ENCODE measurements at places on chromosomes 5 and 9.

- DNase-seq: no peak
Measured at GRCh38 chr9:130939405-130940026, 469 bp upstream of the FIBCD1 start.

DNA sequence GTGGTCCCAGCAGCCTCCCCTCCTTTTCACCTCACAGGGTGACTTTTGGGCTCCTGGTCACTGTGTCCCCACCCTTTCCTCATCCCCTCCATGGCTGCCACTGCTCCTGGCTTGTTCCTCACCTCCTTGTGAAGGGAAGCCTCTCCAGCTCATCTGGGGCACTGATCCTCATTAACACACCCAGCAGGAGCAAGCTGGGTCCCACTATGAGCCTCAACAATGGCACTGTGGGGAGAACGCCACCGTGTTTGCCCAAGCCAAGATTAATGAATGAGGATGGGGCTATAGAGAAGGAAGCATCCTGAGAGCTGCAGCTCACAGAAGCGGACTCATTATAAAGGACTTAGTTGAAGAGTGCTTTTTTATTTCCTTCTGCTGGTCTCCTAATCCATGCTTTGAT is 118.4 kb downstream of the MARCHF11 start:
- no peak for DNase-seq

GRCh38 chr9:36559036-36559695 is 13.5 kb upstream of the MELK start:
- DNase-seq: peak; percentile 54

GRCh38 chr5:122259995-122260394 is 52.0 kb upstream of the SNCAIP start:
- peak; percentile 82 for DNase-seq

DNA sequence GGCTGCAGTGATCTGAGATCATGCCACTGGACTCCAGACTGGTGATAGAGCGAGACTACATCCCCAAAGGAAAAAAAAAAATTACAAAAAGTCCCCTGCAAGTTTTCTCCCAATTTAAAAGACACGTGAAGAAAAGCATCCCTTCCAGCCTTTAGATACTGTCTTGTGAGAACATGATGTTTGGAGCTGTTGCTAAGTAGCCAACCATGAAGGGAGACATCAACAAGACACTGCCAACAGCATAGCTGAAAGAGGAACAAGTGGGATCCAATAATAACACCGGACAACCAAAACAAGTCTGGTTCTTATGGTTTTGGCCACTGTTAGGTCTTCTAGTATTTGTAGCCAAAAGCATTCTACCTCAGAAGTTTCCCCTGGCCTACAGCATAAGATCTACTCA is 118.9 kb upstream of the CCDC180 start:
- no peak for DNase-seq

DNA sequence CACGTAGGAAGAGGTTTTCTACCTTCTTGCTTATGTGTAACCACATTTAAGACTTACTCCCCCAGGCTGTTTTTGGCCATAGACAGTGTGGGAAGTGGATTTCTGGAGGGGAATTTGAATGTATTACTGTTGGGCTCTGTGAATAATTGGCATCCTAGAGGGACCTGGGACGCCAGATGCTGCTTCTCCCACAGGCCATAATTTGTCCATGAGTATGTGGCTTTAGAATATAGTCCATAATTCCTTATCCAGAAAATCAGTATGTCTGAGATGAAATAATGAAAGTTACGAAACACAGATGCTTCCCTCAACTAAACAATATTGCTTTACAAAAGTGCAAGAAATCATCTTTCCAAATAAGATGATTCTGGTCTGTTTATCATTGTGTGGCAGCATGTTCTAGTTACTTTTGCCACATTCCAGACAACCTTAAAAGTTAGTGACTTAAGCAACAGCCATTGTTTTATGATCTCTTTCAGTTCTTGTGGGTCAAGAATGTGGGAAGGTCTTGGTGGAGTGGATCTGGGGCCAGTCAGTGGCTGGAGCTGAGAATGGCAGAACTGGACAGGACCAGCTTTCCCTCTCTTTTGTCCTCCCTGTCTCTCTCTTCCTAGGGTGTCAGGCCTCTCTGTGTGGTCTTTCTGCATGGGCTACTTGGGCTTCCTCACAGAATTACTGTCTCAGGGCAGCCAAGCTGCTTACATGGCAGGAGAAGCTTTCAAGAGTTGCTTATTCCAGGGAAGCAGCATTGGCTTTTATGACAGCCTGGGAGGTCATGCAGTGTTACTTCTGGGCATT is 79.4 kb downstream of the FBXL7 start:
- DNase-seq: peak; percentile 53

GRCh38 chr9:130756037-130756436 is 62.5 kb downstream of the EXOSC2 start:
- no peak for DNase-seq

- DNase-seq: no peak
Measured at GRCh38 chr5:17330386-17330785, 113.0 kb downstream of the BASP1 start.

DNA sequence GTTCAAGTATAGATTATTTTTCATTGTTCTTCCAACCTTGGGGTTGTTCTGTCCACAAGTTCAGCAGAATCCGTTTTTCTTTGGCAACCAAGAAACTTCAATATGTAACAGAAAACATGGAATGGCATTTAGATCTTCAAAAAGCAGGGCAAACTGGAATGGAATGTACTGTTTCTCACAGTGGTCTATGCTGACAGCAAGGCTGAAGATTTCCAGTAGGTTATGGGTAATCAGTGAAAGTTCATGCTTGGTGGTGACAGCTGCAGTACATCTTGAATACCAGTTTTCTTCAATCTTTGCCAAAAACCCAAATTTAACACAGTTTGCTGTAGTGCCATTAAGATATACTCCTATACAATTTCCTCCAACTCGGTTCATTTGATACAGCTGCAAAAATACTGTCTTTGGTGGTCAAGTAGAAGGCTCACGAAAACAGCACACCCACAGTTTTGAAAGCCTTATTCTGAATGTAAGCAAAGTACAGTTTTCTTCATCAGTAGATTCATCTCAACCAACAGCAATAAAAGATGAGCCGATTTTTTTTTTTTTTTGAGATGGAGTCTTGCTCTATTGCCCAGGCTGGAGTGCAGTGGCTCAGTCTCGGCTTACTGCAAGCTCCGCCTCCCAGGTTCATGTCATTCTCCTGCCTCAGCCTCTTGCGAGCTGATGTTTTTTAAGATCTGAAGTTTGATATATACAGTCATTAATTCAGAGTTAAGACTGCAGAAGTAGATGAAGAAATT is 4.9 kb downstream of the TRIM52 start:
- no peak for DNase-seq

GRCh38 chr5:135913713-135914626 is 18.3 kb upstream of the IL9 start:
- DNase-seq: no peak

GRCh38 chr5:531101-531748 is 7.0 kb upstream of the SLC9A3 start:
- no peak for DNase-seq

GRCh38 chr5:168282120-168282519 is 9.3 kb upstream of the WWC1 start:
- peak; percentile 28 for DNase-seq

GRCh38 chr5:165497707-165498106 is 1992.3 kb downstream of the MAT2B start:
- DNase-seq: peak; percentile 28

DNA sequence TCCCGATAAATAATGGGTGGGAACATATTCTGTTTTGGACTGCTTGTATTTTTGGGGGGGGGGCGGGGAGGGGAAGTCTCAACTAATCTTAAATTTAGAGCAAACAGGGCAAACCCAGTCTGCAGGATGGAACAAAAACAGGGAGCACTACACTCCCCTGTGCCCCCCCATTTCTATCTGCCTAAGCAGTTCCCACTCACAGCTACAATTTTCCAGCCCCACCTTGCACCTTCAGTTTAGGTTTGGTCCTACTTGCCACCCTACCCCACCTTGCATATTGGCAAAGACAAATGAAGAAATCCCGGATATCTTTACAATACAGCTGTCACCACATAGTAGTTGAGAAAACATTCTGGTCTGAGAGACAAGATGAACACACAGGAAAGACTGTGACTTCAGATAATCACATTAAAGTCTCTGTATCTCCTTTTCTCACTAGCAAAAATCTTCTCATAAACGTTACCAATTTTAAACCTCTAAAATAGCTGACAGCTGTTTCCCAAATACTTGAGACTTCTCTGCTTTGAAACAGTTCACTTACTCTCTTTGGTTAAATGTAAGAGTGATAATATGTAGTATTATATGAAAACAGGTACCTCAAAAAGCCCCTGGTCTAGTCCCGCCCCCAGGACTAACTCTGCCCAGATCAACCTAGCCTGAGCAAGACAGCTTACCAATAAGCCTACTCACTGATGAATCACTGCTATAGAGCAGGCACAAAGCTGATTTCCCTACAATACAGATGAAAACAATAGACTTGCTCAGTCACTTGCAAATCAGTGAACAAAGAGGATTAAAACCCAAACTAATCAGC is 5.2 kb upstream of the RAPGEF6 start:
- peak; percentile 50 for DNase-seq

All from fibroblast of the aortic adventitia (primary cell).